ENCODE measurements at places on chromosomes 12 and 14.

DNA sequence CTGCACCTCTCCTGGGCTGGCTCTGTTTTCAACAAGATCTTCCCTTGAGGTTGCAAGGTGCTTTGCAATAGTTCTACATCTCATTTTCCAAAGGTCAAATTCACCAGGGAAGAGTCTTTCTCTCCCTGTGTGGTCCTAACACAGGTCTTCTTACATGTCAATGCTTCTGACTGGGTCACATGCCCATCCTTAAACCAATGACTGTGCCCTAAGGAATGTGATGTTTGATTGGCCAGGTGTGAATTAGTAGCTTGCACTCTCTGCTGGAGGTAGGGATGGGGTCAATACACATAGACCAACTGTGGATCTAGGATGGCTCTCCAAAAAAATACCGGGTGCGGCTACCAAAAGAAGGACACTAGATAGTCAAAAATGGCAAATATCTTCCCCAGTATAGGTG, 19.9 kb upstream of the KCNK10 start:
- H3K4me1 ChIP-seq = no peaks in the 10 kb centered on the region
- H3K27ac ChIP-seq = no peak overlapping the region
- no peak overlapping the region for H3K4me3 ChIP-seq
- DNase-seq = no peak
- H3K36me3 ChIP-seq = no peaks in the 10 kb centered on the region

GRCh38 chr14:99632410-99633035, 12.4 kb upstream of the HHIPL1 start:
- H3K4me3 ChIP-seq = no peak overlapping the region
- no peaks in the 10 kb centered on the region for H3K4me1 ChIP-seq
- H3K36me3 ChIP-seq = no peaks in the 10 kb centered on the region
- no peaks in the 10 kb centered on the region for H3K27me3 ChIP-seq

DNA sequence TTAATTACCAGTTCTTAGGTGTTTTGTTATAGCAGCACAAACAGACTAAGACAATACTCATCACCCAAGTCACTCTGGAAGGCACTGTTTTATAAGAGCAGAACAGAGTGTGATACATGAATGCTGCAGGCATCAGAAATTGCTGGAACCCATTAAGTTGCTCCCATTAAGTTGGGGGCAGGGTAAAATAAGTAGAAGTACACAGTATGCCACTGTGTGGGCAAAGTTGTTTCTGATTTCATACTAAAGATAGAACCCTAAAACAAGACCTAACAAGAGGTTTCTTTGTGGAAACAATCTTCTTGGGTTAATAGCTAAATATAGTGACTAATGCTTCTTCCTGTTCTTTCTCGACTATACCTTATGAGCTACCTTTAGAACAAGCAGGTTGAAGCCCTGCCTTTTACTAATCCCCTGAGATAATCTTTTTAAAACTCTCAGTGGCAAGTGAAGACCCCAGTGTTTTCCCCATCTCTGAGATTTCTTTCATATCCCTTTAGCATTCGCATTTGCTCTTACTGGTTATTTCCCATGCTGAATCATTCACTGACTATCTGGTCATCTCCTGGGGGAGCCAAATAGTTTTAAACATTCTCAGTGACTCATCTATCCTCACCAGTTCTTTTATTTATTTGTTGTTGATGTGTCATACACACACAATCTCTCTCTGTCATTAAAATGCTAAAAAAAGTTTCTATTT, 52.3 kb downstream of the SOCS2 start:
- H3K36me3 ChIP-seq = no peaks in the 10 kb centered on the region
- no peak for DNase-seq
- H3K4me1 ChIP-seq = no peaks in the 10 kb centered on the region

GRCh38 chr12:10384191-10384590, 5.7 kb downstream of the KLRK1 start:
- H3K27me3 ChIP-seq = no peaks in the 10 kb centered on the region
- no peak for DNase-seq
- no peaks in the 10 kb centered on the region for H3K36me3 ChIP-seq
- no peaks in the 10 kb centered on the region for H3K4me1 ChIP-seq
- no peak overlapping the region for H3K27ac ChIP-seq

DNA sequence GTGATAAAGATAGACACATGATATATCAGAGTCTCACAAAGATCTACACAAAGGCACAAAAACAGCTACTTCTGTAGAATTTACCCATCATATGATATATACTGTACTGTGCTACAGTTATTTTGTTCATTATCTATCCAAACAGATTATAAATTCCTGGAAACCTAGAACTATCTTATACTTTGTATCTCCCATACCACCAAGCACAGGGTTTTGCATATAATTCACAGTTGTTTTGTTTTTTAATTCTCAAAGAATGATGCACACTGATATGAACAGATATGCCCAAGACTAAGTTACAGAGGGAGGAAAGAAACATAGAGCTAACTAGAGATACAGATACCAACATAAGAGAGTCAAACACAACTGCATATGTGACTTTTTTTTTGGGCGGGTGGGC, 3.4 kb downstream of the PRKAG1 start:
- no peak overlapping the region for H3K4me3 ChIP-seq
- no peaks in the 10 kb centered on the region for H3K27me3 ChIP-seq
- no peaks in the 10 kb centered on the region for H3K36me3 ChIP-seq
- H3K4me1 ChIP-seq = peaks cover 15% of the 10 kb centered on the region
- no peak overlapping the region for H3K27ac ChIP-seq

- no peaks in the 10 kb centered on the region for H3K27me3 ChIP-seq
- peak; percentile 87 for DNase-seq
- peak overlapping the region; percentile 96 for H3K27ac ChIP-seq
- H3K4me3 ChIP-seq = peak overlapping the region; percentile 30
- H3K36me3 ChIP-seq = no peaks in the 10 kb centered on the region
- H3K4me1 ChIP-seq = peaks cover 3% of the 10 kb centered on the region
Observed at GRCh38 chr14:95265106-95266094, 54.3 kb downstream of the CLMN start.

DNA sequence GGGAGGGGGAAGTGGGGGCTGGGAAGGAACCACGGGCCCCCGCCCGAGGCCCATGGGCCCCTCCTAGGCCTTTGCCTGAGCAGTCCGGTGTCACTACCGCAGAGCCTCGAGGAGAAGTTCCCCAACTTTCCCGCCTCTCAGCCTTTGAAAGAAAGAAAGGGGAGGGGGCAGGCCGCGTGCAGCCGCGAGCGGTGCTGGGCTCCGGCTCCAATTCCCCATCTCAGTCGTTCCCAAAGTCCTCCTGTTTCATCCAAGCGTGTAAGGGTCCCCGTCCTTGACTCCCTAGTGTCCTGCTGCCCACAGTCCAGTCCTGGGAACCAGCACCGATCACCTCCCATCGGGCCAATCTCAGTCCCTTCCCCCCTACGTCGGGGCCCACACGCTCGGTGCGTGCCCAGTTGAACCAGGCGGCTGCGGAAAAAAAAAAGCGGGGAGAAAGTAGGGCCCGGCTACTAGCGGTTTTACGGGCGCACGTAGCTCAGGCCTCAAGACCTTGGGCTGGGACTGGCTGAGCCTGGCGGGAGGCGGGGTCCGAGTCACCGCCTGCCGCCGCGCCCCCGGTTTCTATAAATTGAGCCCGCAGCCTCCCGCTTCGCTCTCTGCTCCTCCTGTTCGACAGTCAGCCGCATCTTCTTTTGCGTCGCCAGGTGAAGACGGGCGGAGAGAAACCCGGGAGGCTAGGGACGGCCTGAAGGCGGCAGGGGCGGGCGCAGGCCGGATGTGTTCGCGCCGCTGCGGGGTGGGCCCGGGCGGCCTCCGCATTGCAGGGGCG, at the start of gene GAPDH:
Gene GAPDH, plus strand, starts transcription at position 595 of the 772 bp plus-strand sequence. CDS start 316 bp downstream, outside the sequence.
- DNase-seq = peak; percentile 85
- peak within 1 kb of the TSS; percentile 82 for H3K4me3 ChIP-seq
- no peaks in the 10 kb centered on the region for H3K27me3 ChIP-seq

DNA sequence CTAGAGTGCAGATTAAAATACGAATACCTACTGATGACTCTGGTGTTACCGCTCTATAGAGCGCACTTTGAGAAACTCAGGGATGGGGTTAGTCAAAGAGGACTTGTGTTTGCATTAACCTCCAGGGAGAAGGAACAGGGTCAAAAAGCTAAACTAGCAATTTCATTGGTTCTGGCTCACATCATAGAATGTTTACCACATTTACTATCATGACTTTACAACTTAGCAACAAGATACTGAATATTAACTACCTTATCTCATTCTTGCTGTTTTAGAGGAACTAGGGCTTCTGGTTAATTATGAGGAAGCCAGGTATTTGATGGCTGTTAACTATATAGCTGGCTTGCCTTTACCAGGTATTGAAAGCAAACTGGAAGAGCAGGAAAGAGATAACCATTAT, 12.8 kb downstream of the LGALS3 start:
- no peak overlapping the region for H3K4me3 ChIP-seq
- no peak overlapping the region for H3K27ac ChIP-seq
- H3K27me3 ChIP-seq = no peaks in the 10 kb centered on the region
- H3K36me3 ChIP-seq = peaks cover 20% of the 10 kb centered on the region
- no peak for DNase-seq
- H3K4me1 ChIP-seq = peaks cover 12% of the 10 kb centered on the region

DNA sequence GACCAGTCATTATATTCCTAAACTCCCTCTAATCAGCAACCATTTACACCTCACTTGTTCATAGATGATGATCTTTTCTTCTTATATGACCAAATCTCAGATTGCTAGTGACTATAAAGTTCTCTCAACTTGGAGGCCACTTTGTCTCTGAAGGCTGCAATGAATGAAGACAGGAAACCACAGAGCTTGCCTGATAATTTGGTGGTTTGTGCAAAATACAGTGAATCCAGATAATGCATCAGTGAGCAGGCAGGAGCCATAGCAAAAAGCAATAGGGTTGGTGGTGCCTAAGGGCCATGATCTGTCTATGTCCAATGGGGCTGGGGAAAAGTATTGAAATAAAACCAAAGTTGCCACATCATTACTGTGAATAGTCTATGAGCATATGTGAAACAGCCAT, 123.8 kb upstream of the LRFN5 start:
- H3K36me3 ChIP-seq = no peaks in the 10 kb centered on the region
- H3K4me1 ChIP-seq = no peaks in the 10 kb centered on the region
- no peak for DNase-seq
- H3K27ac ChIP-seq = no peak overlapping the region
- H3K4me3 ChIP-seq = no peak overlapping the region
